ENCODE measurements at places on chromosomes 5 and 9.

- DNase-seq, result peak; percentile 28
These were observed 13.6 kb upstream of the GM2A start for GRCh38 chr5:151239237-151239861.

- no peak for DNase-seq
These were observed 230.5 kb upstream of the IZUMO3 start for GRCh38 chr9:24776226-24776625.

DNA sequence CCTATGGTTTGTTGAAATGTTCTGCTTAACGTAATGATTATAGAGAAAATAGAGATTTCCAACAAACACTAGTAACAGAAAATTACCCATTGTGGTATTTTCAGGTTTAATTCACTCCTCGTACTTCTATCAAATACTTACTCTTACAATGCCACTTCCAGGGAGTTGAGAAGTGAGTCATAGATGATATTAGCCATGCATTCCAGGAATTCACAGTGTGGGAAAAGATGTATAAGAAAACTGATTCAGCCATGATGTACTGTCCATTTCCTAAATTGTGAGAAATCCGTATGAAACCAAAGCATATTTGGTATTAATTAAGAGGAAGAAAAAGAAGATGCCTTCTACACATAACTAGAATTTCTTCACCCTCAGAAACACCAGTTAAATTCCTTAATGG is 1854.6 kb upstream of the WWC1 start:
- no peak for DNase-seq

DNA sequence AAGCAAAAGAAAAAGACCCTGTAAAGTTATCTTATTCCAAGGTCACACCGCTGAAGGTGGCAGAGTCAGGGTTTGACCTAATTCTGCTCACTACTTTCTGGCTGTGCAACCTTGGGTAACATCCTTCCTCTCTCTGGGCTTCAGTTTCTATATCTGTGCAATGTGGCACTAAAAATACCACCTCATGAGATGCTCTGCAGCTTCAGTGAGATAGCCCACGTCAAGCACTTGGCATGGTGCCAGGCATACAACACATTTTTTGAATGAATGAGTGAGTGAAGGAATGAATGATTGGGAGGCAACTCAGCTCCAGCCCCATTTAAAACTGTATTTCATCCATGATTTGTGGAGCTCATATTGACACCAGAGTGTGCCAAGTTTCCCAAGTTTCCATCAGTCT is 62.3 kb downstream of the FOXI1 start:
- no peak for DNase-seq

- peak; percentile 37 for DNase-seq
These were observed 25.5 kb downstream of the DDX31 start for GRCh38 chr9:132644251-132644650.

DNA sequence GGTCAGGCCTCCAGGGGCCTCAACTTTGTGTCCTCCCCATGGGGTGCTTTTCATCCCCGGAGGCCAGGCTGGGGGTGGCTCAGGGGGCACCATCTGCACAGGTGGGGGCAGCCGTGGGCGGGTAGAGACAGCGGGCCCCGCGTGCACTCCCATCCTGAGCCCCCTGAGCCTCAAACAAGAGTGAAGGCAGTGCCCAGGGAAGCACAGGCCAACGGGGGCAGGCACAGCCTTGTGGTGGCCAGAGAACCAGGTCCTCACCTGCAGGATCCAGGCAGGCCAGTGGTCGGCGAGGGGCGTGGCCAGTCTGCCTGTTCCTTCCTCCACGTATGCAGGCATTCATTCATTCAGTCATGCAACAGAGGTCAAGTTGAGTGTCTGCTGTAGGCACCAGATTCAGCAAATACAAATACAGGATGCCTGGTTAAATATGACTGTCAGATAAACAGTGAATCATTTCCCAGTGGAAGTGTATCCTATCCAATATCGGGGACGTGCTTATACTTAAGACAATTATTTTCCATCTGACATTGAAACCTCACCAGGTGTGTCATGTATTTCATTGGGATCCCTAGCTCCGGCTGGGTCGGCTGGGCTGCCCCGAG is 22.3 kb downstream of the KCNT1 start:
- DNase-seq, result no peak

DNA sequence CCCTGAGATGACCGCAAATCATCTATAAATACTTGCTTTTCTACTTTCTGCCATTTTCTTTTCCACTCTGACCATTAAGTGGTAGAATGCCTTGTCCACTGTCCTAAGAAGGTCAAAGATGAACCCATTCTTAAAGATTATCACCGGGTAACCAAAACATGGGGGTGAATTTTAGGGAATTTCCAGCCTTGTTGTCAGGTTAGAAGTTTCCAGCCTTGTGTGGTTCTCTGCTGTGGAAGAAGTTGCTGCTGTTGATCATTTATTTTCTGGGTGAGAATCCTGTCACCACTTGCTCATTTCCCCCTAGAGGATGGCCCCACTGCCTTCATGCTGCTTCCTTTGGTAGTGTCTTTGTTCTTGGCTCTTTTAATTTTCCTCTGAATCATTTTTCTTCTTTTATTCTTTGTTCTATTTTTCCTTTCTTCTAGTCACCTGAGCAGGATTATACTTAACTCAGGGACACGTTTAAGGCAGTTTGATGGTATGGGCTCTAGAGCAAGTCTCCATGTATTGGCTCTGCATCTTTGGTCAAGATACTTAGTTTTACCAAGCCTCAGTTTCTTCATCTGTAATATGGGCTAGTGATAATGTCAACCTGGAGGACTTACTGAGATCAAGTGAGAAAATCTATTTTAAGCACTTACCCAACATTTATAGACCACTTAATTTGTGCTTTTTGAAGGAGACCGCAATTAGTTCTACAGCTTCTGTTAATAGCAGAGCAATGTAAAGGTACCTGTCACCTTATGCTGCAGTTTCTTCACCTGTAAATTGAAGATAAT is 266.2 kb downstream of the ARHGAP26 start:
- DNase-seq, result no peak

DNA sequence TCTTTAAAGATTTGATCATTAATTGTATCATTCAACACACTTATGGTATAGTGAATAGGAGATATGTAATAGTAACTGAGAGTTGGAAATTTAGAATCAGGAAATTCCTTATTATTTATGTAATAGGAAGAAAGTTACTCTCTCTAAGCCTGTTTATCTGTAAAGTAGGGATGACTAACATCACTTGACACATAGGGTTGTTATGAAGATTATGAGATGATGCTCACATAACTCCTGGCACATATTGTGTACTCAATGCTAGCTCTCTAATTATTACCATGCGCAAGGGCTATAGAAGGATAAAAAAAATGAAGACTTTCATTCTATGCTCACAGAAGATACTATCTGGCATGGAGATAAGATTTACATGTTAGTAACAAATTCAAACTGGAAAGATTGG is 149.9 kb downstream of the ISOC1 start:
- DNase-seq, result no peak

GRCh38 chr9:37046683-37047082 is 12.6 kb upstream of the PAX5 start:
- no peak for DNase-seq

DNA sequence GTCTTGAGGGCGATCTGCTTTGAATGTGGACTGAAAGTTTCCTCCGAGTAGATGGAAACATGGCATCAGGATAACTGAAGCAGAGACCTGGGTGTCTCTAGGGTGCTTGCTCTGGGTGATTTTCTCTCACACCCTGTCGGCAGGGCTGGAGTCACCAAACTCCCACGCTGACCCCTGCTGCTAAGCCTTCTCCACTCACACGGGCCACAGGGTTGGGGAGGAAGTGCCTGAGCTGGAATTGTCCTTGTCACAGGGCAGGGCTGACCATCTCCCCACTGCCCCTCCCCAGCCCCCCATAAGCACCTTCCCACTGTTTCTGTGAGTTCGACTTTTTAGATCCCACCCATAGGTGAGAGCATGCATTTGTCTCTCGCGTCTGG is 212.9 kb downstream of the FANCC start:
- DNase-seq, result no peak

DNA sequence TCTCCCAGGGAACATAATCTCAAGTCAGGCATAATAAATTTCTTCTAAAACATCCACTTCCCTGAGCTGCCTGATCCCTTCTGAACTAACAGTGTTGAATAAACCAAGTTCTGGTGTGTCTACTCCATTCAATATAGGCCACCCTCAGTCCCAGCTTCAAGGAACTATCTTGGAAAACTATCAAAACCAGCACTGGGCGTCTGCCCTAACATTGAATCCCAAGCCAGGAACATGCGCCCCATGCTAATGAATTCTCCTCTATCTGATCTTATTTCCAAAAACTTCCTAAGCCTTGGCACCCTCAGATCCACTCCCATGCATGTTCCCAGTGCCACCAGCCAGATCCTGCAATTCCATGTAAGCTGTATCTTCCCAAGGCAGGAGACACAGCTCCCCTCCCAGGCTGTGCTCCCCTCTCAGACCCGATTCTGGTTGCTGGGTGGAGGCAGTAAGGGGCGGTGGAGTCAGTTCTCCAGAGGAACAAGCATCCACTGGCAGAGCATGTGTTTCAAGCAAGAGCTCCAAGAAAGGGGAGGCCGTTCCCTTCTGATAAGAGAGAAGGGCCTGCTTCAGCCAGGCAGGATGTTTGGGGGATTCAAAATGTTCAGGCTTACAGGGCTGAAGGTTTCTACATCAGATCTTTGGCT is 13.1 kb upstream of the FOXI1 start:
- DNase-seq, result no peak

DNA sequence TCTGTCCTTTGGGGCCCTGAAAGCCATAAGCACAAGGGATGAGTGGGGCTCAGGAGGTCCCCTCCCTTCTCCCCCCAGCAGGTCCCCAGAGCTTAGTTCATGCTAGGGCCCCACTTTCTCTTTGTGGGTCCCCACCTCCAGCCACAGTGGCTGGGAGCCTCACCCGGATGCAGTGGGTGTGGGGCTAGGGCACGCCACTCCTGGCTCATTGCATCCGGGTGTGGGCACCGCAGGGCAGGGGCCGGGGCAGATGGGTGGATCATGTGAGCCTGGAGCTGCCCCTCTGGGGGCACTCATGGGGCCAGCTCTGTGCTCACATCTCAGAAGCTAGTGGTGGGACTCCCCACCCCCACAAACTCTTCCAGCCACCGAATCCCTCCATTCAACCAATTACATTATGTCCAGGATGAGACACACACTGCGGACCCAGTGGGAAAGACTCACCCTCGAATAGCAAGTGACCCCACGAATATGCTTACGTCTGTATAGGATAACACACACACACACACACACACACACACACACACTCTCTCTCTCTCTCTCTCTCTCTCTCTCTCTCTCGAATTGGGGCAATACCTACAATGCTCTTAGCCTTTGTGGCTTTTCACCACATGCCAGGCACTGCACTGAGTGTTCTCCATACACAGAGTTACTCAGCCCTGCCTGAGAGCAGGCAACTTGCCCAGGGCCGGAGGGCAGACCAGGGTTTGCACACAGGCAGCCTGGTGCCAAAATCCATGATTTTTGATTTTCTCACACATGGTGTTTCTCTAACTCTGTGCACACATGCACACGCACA is 16.8 kb upstream of the PHYKPL start:
- DNase-seq, result no peak

GRCh38 chr5:127976991-127977717 is 106.4 kb upstream of the SLC12A2 start:
- no peak for DNase-seq

DNA sequence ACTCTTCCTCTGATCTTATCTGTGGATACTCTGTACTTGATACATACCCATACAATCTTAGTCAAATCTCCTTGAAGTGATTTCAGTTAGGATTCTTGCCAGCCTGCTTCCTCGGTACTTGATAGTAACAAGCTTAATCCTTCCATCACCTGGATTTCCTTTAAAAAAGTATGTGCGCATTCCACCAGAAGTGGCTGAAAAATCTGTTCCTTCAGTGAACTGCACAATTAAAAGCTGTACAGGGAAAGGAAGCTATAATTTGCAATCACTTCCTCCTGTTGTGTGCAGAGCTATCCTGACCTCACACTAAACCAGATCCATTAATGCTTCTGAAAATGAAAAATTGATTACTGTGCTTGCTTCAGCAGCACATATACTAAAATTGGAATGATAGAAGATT is 47.3 kb downstream of the PWWP2A start:
- DNase-seq, result no peak

DNA sequence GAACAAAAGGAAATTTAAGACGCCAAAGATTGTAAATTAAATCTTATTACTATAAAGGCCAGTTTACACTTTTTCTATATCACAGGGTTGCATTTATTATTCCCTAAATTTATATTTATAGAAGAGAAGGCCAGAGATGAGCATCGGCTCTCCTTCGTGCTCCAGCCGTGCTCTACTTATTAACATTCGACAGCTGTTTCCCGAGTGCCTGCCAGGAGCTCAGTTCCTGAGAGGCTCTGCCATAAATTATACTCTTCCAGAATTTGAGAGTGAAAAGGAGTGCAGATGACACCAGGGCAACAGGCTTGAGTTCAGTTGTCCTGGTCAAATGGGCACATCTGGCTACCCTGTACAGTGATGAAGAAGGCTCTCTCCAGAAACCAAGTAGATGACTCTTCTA is 70.1 kb downstream of the PCSK5 start:
- no peak for DNase-seq

DNA sequence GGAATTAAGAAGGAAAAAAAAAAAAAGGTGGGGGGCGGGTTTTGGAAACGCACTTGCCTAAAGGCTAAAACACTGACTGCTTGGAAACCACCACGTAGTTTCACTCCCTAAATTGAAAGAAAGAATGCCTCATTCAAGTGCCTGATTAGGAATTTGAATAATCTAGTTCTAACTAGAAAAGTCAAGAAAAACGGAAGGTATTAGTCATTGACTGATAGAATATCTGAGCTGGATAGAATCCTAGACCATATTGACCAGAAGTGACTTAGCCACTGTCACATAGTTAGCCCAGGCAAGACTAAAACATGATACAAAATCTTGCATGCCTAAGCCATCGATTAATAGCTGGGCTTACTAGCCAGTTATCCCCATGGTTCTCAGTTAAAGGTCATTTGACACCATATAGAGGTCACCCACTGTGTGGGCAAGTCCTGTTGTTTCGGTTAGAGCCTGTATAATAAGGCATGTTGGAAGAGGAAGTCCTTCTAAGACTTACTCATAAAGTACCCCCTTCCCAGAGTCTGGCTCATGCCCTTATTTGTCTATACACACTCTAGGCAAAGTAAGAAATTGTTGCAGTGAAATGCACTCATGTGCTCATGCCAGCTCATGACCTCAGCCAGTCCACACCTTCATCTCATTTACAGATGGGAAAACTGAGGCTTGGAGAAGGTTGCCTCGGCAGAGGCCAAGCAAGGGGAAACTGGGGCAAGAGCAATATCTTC is 40.2 kb downstream of the SH3RF2 start:
- DNase-seq, result no peak

- DNase-seq, result no peak
These were observed 50.7 kb downstream of the COL15A1 start for GRCh38 chr9:98994172-98995058.
